ENCODE measurements at places on chromosomes 11 and 22. TPM values are rescaled to one million over a fixed set of nuclear protein-coding genes. Genes with fewer than 3 reads are reported as not detected.

DNA sequence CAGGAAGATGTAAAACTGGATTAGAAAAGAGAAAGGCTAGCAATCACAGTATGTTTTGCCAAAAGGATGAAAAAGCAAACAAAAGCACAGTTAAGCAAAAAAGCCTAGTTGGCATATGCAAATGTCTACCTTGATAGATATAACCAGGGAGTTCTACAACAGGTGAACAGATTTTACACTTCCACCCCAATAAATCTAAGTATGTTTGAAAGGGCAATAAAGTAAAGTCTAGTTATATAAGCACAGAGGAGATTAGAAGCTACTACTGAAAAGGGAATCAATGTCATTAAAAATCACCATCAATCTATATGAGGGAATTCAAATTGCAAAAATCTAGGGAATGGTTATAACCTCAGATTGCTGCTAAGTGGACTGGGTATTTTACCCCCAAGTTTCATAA, 49.7 kb downstream of the CELF1 start:
- H3K4me3 ChIP-seq: no peak overlapping the region
- no peaks in the 10 kb centered on the region for H3K27me3 ChIP-seq
- no peak overlapping the region for H3K27ac ChIP-seq
- no peak for DNase-seq

The LDHAL6A gene
- total RNA-seq: not detected

- H3K27me3 ChIP-seq: peaks cover 5% of the 10 kb centered on the region
- no peak overlapping the region for H3K27ac ChIP-seq
- H3K4me1 ChIP-seq: no peaks in the 10 kb centered on the region
- no peak for DNase-seq
- H3K4me3 ChIP-seq: no peak overlapping the region
Measured at GRCh38 chr11:69473276-69473845, 8.1 kb upstream of the LINC01488 start.

- H3K4me3 ChIP-seq: no peak overlapping the region
- no peak for DNase-seq
- H3K36me3 ChIP-seq: peaks cover 25% of the 10 kb centered on the region
- H3K4me1 ChIP-seq: peaks cover 53% of the 10 kb centered on the region
Measured at GRCh38 chr11:76087749-76088148, 118.6 kb downstream of the WNT11 start.

- no peaks in the 10 kb centered on the region for H3K27me3 ChIP-seq
- peak overlapping the region; percentile 75 for H3K27ac ChIP-seq
- DNase-seq: peak; percentile 70
- peaks cover 57% of the 10 kb centered on the region for H3K4me1 ChIP-seq
Measured at GRCh38 chr11:14373941-14374646, 15.1 kb upstream of the RRAS2 start.

DNA sequence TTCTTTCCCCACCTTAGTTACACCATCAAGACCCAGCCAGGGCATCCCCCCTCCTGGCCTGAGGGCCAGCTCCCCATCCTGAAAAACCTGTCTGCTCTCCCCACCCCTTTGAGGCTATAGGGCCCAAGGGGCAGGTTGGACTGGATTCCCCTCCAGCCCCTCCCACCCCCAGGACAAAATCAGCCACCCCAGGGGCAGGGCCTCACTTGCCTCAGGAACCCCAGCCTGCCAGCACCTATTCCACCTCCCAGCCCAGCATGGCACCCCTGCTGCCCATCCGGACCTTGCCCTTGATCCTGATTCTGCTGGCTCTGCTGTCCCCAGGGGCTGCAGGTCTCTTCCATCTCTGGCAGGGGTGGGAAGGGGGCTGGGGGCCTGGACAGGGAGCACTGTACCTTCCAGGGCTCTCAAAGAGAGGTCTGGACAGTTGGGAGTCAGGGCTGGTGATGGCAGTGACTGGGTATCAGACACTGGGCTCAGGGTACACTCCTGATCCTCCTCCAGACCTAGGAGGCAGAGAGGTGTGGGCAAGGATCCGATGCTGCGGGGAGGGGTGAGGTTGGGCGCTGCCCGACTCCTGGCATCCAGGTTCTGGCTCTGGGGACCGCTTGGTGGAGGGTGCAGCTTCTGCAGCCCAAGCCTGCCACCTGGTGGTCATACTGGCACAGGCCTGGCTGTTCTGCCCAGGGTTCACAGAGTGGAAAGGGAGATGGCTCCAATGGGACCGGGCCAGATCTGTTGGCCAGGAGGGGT, at the start of gene UPK2:
UPK2 (plus strand) TSS at position 205 of the 753 bp plus-strand sequence; CDS start at position 258, 53 bp downstream.
- peak; percentile 73 for DNase-seq
- no peaks in the 10 kb centered on the region for H3K36me3 ChIP-seq
- H3K4me1 ChIP-seq: 0 out of 2 replicates have a peak, but pooled peaks cover 8% of the 10 kb centered on the region
- no peak within 1 kb of the TSS for H3K4me3 ChIP-seq
- peaks cover 49% of the 10 kb centered on the region for H3K27me3 ChIP-seq

- peak overlapping the region; percentile 42 for H3K27ac ChIP-seq
- peak; percentile 25 for DNase-seq
- H3K27me3 ChIP-seq: peaks cover 9% of the 10 kb centered on the region
- peak overlapping the region; percentile 88 for H3K4me3 ChIP-seq
Measured at GRCh38 chr22:42719133-42719532, 1.5 kb downstream of the A4GALT start.

GRCh38 chr11:15580775-15581095, 466.0 kb downstream of the INSC start:
- H3K4me1 ChIP-seq: no peaks in the 10 kb centered on the region
- H3K4me3 ChIP-seq: no peak overlapping the region
- no peak overlapping the region for H3K27ac ChIP-seq
- peaks cover 3% of the 10 kb centered on the region for H3K27me3 ChIP-seq
- peaks cover 5% of the 10 kb centered on the region for H3K36me3 ChIP-seq

The MYBPC3 gene
- not detected for total RNA-seq

The VPREB1 gene
- not detected for total RNA-seq

GRCh38 chr22:17703811-17704210, 65.3 kb downstream of the BCL2L13 start:
- peaks cover 17% of the 10 kb centered on the region for H3K36me3 ChIP-seq
- peaks cover 2% of the 10 kb centered on the region for H3K27me3 ChIP-seq
- no peak for DNase-seq
- no peak overlapping the region for H3K4me3 ChIP-seq
- H3K4me1 ChIP-seq: peaks cover 63% of the 10 kb centered on the region

DNA sequence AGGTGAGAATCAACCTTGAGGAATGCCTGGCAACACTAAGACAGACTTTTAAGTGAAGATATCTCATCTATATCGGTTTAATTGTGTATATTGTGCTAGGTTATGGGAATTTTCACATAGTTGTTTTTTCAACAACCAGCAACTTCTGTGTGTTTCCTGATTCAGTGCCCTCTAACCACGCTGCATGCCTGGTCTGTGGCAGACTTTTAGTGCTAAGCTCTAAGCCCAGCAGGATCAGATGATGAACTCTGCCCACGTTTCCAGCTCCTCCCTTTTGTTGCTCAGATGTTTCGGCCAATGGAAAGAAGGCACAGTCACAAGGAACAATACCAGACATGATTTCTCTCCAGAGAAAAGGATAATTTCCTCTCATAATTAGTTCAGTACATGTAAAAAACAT, 1.4 kb upstream of the VWA5A start:
- H3K27ac ChIP-seq: no peak overlapping the region
- no peak for DNase-seq
- no peaks in the 10 kb centered on the region for H3K4me1 ChIP-seq
- H3K4me3 ChIP-seq: no peak overlapping the region
- H3K36me3 ChIP-seq: no peaks in the 10 kb centered on the region

- no peaks in the 10 kb centered on the region for H3K36me3 ChIP-seq
- no peak overlapping the region for H3K27ac ChIP-seq
- DNase-seq: no peak
Measured at GRCh38 chr11:83674102-83674896, 388.1 kb upstream of the CCDC90B start.

DNA sequence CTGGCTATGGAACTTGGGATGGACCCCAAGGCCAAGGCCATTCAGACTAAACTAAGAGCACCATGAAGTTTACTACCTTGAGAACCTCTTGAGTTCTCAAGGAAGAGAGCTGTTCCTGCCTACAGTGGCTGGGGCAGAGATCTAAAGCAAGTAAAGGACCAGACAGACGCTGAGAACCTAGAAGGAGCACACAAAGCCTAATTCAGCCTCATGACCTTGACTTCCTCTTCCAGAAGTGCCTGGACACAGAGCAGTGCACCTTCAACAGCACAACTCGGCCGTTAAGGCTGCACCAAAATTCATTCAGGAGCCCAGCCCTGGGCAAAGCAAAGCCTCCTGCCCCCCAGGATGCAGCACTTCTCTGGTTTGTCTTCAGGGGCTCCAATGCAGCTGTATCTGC, 82.9 kb upstream of the AKIP1 start:
- DNase-seq: no peak
- no peak overlapping the region for H3K4me3 ChIP-seq

The TRIM48 gene
- total RNA-seq: not detected

DNA sequence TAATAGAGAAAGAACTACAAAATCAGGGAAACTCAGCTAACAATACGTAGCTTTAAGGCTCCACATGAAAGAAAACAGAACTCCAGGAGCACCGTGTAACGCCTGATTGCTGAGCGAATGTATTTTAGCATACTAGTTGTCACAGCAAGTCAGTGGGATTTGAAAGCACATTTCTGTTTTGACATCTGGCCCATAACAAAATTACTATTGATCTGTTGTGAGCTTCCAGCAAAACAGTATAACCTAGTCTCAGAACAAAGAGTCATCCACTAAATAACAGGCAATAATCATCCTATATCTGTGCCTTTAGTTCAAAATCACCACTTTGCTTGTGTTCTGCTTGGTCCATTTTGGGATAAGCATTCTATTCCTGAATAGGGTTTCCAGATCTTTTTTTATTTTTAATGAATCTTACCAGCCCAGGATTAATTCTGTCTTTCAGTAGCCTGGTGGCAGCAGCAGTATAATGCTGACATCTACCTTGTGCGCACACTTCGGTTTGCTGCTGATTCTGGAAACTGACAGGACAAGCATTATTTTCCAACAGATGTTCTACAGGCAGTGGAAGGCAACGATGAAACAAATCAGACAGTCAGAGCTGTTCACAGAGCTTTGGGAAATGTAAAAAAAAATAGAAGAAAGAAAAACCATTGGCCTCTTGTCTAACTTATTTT, 66.2 kb downstream of the CADM1 start:
- no peak overlapping the region for H3K27ac ChIP-seq
- no peak for DNase-seq
- no peak overlapping the region for H3K4me3 ChIP-seq
- H3K27me3 ChIP-seq: no peaks in the 10 kb centered on the region
- no peaks in the 10 kb centered on the region for H3K4me1 ChIP-seq
- no peaks in the 10 kb centered on the region for H3K36me3 ChIP-seq

- no peak overlapping the region for H3K4me3 ChIP-seq
- DNase-seq: no peak
- no peaks in the 10 kb centered on the region for H3K4me1 ChIP-seq
- H3K27ac ChIP-seq: no peak overlapping the region
- H3K36me3 ChIP-seq: no peaks in the 10 kb centered on the region
Measured at GRCh38 chr11:69894648-69895047, 75.4 kb upstream of the FGF3 start.

GRCh38 chr11:75714211-75714610, 3.4 kb upstream of the MOGAT2 start:
- no peaks in the 10 kb centered on the region for H3K36me3 ChIP-seq
- H3K4me1 ChIP-seq: no peaks in the 10 kb centered on the region
- no peak overlapping the region for H3K4me3 ChIP-seq
- no peak overlapping the region for H3K27ac ChIP-seq
- DNase-seq: no peak

GRCh38 chr11:69655479-69656428, 14.8 kb downstream of the CCND1 start:
- peaks cover 74% of the 10 kb centered on the region for H3K27me3 ChIP-seq
- H3K36me3 ChIP-seq: peaks cover 23% of the 10 kb centered on the region
- H3K27ac ChIP-seq: peak overlapping the region; percentile 64
- peak overlapping the region; percentile 54 for H3K4me3 ChIP-seq

- no peak for DNase-seq
- H3K27me3 ChIP-seq: no peaks in the 10 kb centered on the region
- peaks cover 17% of the 10 kb centered on the region for H3K4me1 ChIP-seq
Measured at GRCh38 chr22:40583053-40583741, 53.3 kb downstream of the MRTFA start.

The TRIM51 gene
- not detected for total RNA-seq

DNA sequence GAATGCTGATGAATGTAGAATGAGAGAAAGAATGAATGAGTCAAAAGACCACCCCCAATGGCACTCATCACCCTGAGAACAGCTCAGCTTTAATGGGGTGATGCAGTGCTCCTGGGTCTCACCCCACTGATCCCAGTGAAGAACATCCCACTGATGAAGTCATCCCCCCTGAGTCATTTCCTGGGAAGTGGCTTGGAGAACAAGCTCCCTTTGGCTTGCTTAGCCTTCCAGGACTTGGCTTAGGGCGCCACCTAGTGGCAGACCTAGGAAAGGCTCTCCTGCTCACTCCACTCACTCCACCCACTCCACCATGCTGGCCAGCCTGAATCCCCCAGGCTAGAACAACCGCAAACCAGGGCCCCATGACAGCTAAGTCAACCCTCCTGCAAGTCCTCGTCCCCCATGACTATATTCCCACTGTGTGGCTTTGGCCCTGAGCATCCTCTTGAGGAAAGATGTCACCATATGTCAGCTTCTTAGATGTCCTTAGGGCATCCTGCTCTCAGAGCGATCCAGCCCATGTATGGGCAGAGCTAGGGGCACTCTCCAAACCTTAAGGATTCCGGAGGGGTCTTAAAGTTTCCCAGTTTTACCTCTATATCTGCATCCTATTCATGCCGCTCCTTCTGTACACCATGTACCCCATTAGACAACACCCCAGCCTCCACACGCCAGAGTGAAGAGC, 17.8 kb upstream of the TMPRSS13 start:
- no peaks in the 10 kb centered on the region for H3K36me3 ChIP-seq
- peak; percentile 90 for DNase-seq
- peaks cover 10% of the 10 kb centered on the region for H3K4me1 ChIP-seq
- H3K4me3 ChIP-seq: no peak overlapping the region
- H3K27me3 ChIP-seq: peaks cover 42% of the 10 kb centered on the region

DNA sequence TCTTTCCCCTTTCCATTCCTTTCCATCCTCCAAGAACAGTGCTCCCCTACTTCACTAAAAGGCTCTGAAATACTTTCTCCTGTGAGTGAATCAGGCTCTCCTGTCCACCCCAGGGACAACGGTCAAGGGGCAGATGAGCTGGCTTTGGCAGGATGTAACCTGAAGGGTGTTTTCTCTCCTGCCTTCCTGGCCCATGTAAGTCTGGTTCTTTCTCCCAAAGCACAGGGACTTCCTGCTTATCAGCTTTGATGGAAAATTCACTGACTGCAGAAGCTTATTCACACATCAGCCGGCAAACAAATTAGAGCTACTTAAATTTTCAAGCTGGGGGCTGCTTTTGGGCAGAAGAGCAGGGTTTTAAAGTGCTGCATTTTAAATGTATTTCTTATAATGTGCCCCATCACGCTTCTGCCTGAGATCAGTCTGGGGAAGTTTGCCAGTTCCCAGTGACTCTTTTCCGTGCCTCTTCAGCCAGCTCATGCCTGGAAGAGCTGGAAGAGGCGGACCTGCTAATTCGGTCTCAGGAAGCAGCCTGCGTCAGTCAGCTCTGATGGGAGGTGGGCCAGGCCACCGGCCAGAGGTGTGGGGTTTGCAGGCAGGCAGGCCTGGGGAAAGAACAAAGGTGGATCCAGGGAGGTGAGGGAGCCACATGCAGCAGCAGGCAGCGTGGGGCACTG, 140.4 kb upstream of the TBCEL start:
- H3K36me3 ChIP-seq: no peaks in the 10 kb centered on the region
- H3K27ac ChIP-seq: no peak overlapping the region
- DNase-seq: peak; percentile 28

- no peak for DNase-seq
- H3K4me3 ChIP-seq: peak overlapping the region; percentile 19
- H3K36me3 ChIP-seq: peaks cover 38% of the 10 kb centered on the region
- H3K27me3 ChIP-seq: peaks cover 11% of the 10 kb centered on the region
Measured at GRCh38 chr11:118634431-118635236, 27.2 kb downstream of the PHLDB1 start.

GRCh38 chr22:46138058-46138797, 12.1 kb upstream of the PPARA start:
- peaks cover 15% of the 10 kb centered on the region for H3K27me3 ChIP-seq
- H3K27ac ChIP-seq: no peak overlapping the region
- no peaks in the 10 kb centered on the region for H3K4me1 ChIP-seq
- no peak for DNase-seq

The RHOD gene
- 17.0 TPM for total RNA-seq

The POU2AF3 gene
- total RNA-seq: not detected
